ENCODE measurements at places on chromosomes 4 and X.
A peak's percentile ranks its signal among the peaks of the same experiment; 100 is the strongest.

DNA sequence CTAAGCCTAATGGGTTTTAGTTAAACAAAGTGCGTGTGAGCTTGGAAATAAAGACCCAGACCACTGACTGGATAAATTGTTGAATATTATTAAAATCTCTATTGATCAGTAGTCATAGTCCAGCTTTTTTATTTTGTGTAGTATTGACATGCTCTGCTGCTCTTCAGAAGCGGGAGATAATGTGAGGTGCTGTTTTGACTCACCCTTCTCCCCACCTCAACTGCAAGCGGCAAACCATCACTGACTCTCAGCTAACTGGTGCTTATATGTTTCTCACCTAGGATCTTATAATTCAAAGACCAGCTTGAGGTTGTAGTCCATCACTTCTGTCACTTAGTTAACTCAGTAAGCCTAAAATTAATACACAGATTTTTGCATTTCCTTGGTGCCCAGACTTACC is 72.2 kb downstream of the COMMD8 start:
- DNase-seq = no peak

DNA sequence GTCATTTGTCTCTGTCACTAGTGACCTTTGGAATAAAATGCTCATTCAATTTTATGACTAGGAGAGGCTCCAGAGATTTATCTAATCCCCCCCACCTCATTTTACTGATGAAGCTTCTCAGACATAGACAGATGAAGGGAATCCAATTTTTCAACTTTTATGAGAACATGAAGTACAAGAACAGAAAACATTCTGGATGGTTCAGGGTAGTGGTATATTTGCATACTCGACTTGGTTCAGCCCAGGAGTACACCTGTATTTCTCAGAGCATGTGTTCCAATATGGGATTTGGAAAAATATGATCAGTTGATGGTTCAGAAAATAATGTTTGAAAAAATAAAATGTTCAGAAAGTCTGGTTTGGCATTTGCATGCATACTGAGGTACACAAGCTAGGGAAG is 131.4 kb upstream of the GALNT7 start:
- DNase-seq = no peak

DNA sequence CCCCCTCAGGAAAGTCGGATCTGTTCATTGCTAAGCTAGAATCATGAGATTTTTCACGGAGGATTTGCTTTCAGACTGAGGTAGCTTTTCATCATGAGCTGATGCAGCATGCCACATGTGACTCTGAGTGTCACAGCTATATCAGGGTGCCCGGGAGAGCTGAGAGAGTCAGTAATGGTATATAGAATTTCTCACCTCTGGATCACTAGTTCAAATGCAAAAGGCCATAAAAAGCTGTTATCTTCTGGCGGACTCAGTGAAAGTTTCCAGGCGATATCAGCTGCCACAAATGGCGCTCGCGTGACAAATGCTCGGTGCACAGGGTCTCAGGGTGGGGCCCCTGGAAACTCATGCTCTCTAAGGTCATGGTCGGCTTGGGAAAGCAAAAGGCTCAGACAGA is 150.1 kb downstream of the DHX15 start:
- no peak for DNase-seq

GRCh38 chr4:48779095-48779997 is 733 bp downstream of the FRYL start:
- peak; percentile 67 for DNase-seq

DNA sequence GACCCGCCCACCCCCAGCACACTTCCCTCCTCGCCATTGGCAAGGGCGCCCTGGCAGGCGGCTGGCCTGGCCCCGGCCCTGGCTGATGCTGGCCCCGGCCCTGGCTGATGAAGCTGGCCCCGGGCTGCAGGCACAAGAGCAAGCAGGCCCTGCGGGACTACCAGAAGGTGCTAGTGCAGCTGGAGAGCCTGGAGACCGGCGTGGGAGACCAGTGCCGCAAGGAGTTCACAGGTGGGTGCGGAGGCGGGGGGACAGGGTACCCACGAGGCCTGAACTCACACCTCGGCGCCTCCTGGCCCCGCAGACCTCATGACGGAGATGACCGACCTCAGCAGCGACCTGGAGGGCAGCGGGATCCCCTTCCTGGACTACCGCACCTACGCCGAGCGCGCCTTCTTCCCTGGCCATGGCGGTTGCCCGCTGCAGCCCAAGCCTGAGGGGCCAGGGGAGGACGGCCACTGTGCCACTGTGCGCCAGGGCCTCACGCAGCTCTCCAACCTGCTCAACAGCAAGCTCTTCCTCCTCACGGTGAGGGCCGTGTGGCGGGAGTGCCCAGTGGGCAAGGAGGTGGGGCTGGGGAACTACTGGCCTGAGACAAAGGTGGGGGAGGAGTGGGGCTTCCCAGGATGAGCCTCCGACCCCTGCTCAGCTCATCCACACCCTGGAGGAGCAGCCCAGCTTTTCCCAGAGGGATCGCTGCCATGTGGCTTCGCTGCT is 6.1 kb upstream of the SRPK3 start:
- DNase-seq = no peak

- DNase-seq = no peak
These were observed 30.2 kb downstream of the PNMA6A start for GRCh38 chrX:153102418-153102817.

Data from CD4-positive, alpha-beta T cell treated with Interleukin-2 at 100 ng/mL for 4 hours (primary cell).